ENCODE measurements at places on chromosomes 1 and 21.
A peak's percentile ranks its signal among the peaks of the same experiment; 100 is the strongest.

GRCh38 chr1:9345922-9346321 lies 53.2 kb downstream of the SPSB1 start:
- no peak for DNase-seq

DNA sequence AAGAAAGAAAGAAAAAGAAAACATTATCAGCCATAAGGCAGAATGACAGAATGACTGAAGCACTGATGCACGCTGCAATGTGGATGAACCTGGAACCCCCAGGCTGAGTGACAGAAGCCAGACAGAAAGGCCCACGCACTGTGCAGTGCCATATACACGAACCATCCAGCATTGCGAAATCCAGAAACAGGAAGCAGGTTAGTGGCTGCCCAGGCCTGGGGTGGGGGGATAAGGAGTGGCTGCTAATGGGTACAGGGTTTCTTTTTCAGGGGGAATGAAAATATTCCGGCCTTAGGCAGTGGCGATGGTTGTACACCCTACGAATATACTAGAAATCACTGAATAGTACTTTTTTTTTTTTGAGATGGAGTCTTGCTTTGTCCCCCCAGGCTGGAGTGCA lies 57.0 kb downstream of the CHD5 start:
- no peak for DNase-seq

GRCh38 chr1:226349801-226350518 lies 41.0 kb upstream of the LIN9 start:
- DNase-seq, result no peak

- no peak for DNase-seq
These were observed 376.4 kb downstream of the HHAT start for GRCh38 chr1:210705086-210705485.

DNA sequence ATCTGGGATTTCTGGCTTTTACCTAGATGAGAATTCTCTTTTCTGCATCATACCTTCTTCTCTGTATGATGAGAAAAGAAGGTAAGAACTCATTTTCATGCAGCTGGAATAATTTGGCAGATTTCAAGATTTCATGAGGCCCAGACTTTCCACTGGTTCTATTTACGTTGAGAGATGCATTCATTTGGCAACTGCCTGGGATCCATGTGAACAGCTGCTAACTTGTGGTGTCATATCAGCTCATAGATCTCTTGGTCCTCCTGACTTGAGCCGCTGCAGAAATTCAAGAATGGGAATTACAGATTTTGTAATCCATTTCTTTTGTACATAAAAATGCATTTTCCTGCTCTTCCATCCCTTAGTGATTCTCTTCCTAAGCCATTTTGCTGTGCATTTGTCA lies 17.1 kb upstream of the C1orf87 start:
- DNase-seq, result no peak

GRCh38 chr1:151266821-151267220 lies 12.3 kb downstream of the PSMD4 start:
- no peak for DNase-seq

GRCh38 chr1:59223198-59223597 lies 73.7 kb upstream of the FGGY start:
- no peak for DNase-seq

- no peak for DNase-seq
These were observed 277.1 kb upstream of the NCAM2 start for GRCh38 chr21:20721151-20721550.

GRCh38 chr1:225941942-225942222 lies 862 bp upstream of the LEFTY2 start:
- no peak for DNase-seq

DNA sequence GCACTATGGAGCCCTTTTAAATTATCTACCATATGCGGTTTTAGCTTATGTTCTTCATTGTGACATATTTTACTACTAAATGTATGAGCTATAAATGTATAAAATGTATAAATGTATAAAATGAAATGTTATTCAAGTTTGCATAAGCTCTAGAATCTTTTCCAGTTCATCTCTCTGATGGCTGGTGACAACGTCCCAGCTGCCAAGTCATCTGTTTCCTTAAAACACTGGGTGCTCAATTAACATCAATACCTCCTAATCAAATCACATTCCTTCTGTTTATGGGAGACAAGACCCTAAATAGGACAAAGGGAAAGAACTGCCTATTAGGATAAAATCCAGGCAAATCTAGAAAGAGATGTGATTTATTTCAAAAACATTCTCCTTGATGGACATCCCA lies 22.9 kb downstream of the DSTYK start:
- no peak for DNase-seq

DNA sequence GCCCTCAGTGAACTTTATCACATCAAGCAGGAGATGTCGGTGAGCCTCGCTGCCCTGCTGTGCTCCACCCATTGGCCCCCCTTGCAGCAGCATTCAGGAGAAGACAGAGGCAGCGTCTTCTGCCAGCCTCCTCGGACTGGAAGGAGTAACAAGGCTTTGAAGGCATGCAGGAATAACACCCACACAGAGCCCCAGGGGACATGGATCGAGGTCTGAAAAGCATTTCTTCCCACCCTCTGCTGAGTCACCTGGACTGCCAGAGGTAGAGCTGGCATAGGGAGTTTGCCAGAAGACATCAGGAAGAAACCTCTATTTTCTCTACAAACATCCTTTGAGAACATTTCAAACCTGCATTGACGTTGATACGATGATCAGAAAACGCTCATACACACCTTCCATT lies 42.9 kb downstream of the COL18A1 start:
- DNase-seq, result no peak

- no peak for DNase-seq
These were observed 37.2 kb upstream of the ETS2 start for GRCh38 chr21:38768471-38769063.

GRCh38 chr1:153958961-153959260 lies 499 bp upstream of the CRTC2 start:
- DNase-seq, result no peak

DNA sequence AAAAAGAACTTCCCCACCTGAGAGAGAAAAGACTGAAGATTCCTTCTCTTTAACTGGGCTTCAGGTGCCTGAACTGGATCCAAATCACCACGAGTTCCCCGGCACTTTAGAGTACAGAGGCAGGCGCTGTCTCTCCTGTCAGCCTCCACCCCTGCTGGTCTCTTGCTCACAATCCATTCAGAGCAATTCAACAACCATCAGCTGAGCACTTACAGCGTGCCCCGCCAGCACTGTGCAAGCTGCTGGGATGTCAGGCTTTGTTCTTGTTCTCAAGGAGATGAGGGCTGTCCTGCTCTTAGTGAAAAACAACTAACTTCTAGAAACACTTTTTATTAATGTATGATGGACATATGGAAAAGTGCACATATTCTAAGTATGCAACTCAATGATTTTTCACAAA lies 68.7 kb upstream of the VAMP3 start:
- no peak for DNase-seq

- DNase-seq, result no peak
These were observed 441.6 kb downstream of the PLPP3 start for GRCh38 chr1:56137521-56138505.

DNA sequence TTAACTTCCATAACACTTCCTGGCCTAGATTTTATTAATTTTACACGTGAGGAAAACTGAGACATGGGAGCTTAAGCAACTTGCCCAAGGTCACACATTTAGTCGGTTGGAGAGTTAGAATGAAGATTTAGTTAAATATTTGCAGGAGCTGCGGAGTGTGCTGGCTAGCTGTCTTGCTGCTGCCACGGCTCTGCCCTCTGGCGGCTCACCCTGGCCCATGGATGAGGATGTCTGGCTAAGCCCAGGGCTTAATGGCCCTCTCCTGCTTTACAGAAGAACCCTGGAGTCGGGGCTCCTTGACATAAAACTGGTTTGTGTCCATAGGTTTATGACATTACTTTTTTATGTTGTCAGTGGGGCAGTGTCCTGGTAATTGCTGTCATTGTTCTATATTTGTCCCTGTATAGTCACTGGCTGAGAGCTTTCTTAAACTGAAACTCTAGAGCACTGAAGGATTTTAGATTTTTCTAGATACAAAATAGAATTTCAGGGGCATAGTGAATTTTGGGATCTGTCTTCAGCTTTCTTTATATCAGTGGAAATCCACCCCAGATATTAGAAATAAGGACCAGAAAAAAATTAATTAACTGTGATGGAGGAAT lies 88.9 kb upstream of the WLS start:
- peak; percentile 67 for DNase-seq

DNA sequence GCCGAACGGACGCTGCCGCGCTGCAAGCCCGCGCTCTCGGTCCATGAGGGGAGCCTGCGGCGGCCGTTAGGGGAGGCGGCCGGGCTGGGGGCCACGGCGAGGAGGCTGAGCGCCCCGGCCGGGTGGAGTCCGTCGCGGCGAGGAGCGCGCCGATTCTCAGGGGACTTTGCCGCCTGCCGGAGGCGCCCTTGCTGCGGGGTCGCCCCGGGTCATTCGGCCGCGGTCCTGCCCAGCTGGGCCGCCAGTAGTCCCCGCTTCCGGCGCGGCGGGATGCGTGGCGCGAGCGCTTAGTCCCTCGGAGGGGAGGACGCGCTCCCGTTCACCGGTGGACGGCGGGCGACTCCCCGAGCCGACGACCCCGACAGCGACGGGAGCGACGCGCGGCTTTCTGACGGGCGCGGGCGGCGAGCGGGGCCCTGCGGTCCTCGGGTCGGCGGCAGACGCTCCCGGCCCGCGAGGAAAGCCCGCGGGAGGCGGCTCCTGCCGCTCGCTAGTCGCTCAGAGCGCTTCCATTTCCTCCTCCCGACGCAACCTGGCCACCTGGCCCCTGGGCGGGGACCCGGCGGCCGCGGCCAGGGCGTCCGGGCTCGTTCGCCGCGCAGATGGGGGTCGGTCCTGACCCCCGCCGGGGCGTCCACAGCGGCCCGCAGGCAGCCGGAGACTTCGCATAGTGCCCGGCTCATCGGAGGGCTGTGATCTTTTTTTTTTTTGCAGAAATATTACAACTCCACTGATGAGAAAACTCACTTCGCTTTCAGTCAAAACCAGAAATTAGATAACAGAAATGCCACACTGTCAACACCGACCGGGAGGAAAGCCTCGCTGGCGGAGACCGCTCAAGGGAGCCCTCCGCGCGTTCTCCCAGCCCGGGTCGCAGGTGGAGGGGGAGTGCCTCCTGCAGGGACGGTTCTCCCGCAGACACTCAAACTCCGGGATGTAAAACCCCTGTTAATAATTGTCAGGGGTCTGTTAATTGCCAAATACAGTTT lies 641 bp upstream of the ZBTB21 start:
- no peak for DNase-seq

DNA sequence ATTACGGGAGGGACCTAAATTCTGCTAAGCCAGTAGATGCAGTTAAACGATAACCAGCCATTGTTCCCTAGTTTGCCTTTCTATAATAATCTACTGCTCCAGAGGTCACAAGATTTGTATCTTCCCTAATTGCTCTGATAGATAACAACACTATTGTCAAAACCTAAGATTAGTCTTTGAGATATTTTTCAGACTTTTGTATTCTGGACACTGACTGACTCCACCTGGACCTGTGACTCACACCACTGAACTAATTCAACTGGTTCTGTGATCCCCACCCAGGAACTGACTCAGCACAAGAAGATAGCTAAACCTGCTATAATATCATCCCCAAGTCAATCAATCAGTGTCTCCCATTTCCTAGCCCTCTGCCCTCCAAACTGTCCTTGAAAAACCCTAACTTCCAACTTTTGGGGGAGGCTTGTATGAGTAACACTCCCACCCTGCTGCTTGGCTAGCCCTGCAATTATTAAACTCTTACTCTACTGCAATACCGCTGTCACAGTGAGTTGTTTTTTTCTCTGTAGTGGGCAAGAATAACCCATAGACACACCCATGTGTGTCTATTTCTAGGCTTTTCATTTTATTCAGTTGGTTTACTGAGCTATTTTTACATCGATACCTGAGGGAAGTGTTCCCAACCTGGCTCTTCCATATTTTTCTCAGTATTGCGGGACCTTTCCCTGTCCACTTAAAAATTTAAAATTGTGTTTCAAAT lies 11.2 kb downstream of the KIFAP3 start:
- DNase-seq, result no peak

DNA sequence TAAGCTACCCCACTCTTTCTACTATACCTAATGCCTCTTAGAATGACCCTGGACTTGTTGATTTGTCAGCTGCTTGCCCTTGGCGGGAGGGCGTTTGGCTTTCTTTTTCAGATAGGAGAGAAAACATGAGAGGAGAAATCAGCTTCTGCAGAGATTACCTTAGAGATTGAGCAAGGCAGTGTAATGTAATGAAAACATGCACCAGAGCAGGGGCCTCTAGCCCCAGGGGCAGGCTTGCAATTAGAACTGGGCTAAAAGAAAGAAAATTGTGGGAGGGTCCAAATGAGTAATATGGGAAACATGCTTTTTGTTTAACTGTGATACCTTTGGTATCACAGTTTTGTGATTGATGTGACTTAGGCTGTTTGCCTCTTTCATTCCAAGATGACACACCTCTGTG lies 89.7 kb downstream of the PBX1 start:
- no peak for DNase-seq

DNA sequence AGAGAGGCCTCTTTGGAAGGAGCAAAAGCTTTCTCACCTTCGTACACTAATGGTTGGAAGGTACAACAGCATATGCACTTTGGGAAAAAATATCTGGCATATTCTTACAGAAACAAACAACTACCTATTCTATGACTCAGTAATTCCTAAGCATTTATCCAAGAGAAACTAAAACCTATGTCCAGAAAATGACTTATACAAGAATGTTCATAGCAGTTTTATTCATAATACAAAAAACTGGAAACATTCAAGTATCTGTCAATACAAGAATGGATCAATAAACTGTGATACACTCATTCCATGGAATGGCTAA lies 8.2 kb downstream of the NBPF1 start:
- no peak for DNase-seq

GRCh38 chr1:1858382-1859086 lies 32.4 kb downstream of the GNB1 start:
- peak; percentile 94 for DNase-seq

GRCh38 chr1:161440312-161440894 lies 64.9 kb upstream of the FCGR2A start:
- no peak for DNase-seq

GRCh38 chr1:170720661-170721060 lies 56.7 kb downstream of the PRRX1 start:
- no peak for DNase-seq

DNA sequence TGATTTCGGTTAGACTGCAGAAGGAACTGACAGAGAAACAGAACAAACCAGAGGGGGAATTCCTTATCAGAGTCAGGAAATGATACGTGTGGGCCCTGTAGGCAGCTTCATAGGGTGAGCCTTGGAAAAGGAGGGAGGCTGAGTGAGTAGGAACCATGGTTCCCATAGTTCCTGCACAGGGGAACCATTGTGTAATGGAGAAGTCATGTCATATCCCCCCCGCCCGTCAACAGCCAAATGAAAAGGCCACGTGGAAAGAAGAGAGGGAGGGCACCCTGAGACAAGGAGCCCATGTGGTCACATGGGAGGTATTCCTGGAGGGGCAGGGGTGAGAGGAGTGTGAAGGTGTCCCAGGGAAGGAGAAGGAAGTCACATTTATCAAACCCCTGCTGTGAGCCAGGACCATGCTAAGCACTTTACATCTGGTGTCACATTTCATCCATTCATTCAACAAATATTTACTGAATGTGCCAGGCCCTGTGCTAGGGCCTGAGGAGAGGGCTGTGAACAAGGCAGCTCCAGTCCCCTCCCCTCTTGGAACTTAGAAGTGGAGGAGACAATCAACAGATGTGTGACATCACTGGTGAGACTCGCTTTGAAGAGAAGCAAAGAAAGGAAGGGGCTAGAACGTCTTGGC lies 15.7 kb upstream of the FGR start:
- DNase-seq, result no peak

Data from right atrium auricular region (tissue), 2 donors.